Brain pericyte (primary cell): ENCODE measurements at places on chromosomes 13 and 19.
A peak's percentile ranks its signal among the peaks of the same experiment; 100 is the strongest.

GRCh38 chr13:108121406-108121805, 93.9 kb downstream of the LIG4 start:
- peak; percentile 1 for DNase-seq

DNA sequence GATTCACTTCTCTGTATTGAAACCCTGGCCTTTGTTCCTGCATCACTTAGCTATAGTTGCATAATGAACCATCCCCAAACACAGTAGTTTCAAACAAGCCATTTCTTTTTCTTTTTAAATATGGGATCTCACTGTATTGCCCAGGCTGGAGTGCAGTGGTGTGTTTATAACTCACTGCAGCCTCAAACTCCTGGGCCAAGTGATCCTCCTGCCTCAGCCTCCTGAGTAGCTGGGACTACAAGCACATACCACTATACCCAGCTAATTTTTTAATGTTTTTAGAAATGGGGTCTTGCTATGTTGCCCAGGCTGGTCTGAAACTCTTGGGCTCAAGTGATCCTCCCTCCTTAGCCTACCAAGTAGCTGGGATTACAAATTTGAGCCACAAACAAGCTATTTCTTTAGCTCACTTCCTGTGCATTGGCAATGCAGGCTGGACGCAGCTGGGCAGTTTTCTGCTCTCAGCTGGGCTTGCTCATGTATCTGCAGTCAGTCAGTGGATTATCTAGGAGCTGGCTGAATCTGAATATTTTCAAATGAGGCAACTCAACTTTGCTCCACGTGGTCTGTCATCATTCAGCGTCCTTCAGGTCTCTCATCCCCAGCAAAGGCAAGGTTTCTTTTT, 49.5 kb upstream of the SIN3B start:
- DNase-seq, result no peak

GRCh38 chr13:51006067-51006845, 96.7 kb downstream of the RNASEH2B start:
- no peak for DNase-seq

GRCh38 chr13:100269837-100270236, 180.9 kb downstream of the PCCA start:
- peak; percentile 76 for DNase-seq

GRCh38 chr13:70967564-70967963, 859.3 kb upstream of the KLHL1 start:
- no peak for DNase-seq

DNA sequence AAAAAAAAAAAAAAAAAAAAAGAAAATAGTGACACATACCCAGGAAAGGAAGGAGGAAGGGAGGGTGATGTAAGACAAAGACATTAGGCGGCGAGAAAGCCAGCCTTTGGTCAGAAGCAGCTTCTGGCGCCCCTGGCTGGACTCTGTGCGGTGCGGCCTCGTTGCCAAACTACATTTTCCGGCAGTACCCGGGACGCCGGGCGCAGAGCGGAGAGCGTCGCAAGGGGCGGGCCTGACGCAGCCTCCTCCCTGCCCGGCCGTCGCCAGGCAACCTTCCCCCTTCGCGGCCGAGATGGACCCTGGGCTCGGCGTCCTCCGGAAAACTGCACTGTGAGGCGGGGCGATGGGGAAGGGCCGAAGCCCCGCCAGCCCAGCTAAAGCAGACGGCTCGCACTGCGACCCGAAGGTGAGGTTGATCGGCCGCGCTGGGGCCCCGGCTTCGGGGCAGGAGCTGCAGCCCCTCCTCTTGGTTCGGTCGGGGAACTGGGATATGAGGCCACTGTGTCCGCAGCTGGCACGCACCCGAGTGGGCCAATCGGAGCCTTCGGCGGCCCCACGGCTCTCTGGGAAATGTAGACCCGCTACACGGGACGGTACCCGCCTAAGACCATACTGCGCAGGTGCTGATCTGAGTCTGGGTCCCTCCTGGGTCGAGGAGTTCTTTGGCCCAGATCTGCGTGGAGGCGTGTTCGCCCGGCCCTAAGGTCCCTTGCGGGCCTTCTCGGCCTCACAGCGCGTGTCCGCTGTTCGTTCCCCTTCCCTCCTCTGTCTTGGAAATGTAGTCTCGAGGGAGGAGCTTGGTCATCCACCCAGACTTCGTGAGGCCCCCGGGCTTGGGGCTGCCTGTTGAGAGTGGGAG, 2.3 kb upstream of the MZF1 start:
- peak; percentile 80 for DNase-seq

GRCh38 chr13:21632196-21632595, 28.2 kb upstream of the MICU2 start:
- DNase-seq, result no peak

- no peak for DNase-seq
These were observed 6.9 kb downstream of the GIPR start for GRCh38 chr19:45674946-45675345.

DNA sequence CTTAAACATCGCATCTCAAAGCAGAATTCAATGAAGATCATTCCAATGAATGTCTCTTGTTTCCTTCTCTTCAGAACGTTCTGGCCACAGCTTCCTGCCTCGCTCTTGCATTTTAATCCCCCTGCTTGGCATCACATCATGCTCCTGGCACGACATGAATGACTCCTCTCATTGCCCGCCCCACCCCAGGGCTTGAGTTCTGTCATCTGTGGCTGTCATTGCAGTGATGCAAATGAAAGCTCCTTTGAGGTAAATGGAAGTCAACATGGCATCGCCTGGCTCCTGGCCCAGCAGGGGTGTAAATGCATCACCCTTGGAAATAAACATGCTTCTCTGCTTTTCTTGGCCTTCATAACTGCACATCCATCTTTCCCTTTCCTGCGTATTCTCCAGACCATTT, 48.6 kb downstream of the SCEL start:
- DNase-seq, result no peak

DNA sequence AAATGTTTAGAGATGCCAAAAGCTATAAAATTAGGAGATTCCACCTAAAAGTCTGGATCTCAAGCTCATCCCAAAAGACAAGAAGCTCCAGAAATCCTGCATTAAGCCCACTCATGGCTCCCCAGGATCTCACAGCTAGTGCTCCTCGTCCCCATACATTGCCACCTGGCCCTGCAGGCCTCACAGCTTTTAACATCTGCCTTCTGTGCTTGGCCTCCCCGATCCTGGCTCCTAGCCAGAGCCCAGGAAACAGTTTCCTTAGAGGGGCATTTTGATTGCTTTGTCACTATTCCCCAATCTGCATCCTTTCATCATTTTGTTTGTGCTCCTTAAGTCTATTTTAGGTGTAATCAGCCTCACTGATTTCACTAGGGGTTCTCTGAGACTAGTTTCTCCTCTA, 14.5 kb upstream of the DCT start:
- no peak for DNase-seq

GRCh38 chr13:63910511-63910910, 2494.9 kb upstream of the PCDH20 start:
- no peak for DNase-seq

- DNase-seq, result no peak
These were observed 526.1 kb downstream of the KLF12 start for GRCh38 chr13:73608157-73608516.

GRCh38 chr13:49112782-49113525, 107.2 kb upstream of the MLNR start:
- no peak for DNase-seq

DNA sequence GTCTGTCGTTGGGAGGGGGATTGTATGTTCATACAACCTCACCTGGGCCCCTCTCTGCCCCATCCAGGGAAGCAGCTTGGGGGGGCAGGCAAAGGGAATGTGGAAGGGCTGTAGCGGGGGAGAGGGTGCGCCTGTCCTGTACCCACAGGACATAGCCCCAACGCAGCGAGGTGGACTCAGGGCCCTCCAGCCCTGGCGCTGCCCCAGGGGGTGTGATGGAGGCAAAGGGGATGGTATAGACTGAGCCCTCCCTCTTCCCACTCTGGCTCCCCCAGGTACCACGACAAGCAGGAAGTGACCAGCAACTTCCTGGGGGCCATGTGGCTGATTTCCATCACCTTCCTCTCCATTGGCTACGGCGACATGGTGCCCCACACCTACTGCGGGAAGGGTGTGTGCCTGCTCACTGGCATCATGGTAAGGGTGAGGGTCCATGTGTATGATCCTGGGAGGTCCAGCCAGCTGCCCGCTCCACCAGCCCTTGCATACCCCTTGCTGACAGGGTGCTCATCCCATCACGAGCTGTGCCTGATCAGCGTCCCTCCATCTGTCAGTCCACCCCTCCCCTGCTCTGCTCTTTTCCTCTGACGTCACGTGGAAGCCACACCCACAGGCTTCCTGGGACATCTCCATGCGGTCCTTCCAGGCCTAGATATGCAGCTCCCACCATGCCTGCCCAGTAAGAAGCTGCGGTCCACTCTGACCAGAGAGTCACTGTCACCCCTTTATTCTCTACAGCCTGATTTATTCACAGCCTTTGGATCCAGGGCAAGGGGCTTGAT, 18.3 kb downstream of the KCNN1 start:
- no peak for DNase-seq

DNA sequence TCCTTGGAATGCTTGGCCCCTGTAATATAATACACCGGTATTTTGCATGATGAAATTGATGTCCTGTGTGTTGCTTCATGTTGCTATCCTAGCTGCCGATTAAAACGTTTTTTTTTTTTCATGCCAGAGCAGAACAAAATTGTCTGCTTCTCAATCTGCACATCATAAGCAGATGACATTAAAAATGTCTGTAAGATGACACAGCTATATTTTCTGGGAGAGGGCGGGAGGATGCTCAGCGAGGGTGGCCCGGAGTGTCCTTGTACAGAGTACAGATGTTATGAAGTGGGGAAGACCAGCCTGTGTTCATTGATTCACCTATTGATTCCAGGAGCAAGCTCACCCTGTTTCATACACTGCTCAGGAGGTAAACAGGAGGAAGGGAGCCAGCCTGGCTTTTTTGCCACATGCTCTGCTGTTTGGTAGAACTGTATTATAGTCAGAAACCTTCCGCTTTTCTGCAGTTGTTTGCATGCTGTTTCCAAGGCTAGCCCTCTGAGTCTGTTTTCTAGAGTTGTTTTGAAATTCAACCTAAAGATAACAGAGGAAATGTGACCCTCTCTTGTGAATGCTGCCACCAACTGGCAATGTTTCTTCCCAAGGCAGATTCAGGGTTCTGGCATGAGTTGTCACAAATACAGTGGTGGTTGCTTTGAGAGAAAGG, 4.7 kb upstream of the IRS2 start:
- no peak for DNase-seq
